ENCODE measurements at places on chromosomes 2 and 18.

DNA sequence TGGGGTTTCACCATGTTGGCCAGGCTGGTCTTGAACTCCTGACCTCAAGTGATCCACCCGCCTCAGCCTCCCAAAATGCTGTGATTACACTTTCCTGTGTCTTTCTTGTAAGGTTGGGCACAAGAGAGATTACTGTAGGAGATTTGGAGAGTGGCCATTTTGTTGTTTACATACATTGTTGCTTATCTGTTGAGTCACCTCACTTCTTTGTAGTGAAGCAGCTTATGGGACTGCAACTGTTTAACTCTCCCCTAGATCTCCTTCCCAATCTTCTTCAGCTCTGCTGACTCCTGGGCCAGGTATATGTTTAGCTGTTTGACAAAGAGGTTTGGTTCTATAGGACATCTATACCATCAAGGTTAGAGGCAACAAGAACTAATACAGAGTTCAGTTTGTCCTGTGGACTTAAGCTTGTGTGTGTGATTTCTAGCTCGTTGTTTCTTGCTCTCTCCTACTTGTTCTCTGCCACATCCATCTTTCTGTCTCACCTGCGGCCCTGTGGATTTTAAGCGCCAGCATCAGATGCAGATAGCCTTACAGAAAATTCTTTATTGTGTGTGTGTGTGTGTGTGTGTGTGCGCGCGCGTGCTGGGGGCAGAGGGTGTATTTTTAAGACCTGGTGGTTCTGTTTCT, 95.4 kb downstream of the HAUS1 start:
- DNase-seq = no peak

GRCh38 chr2:28068088-28068487, 177.6 kb downstream of the BABAM2 start:
- no peak for DNase-seq

DNA sequence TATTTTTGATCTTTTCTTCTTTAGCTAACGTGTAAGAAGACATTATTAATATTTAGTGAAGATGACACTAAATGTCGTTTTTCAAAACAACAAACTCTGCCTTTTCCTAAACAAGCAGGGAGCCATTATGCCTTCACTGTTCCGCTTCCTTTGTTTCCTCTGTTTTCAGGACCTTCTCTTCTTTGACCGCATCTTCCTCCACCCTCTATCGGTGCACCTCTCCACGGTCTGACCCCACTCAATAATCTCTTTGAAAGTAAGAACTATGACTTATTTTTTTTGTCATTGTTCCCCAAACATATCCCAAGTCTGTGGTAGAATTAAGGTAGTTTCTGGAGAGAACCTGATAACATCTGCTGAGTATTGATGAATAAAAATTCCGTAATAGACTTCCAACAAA, 5.8 kb upstream of the SCN1A start:
- no peak for DNase-seq

DNA sequence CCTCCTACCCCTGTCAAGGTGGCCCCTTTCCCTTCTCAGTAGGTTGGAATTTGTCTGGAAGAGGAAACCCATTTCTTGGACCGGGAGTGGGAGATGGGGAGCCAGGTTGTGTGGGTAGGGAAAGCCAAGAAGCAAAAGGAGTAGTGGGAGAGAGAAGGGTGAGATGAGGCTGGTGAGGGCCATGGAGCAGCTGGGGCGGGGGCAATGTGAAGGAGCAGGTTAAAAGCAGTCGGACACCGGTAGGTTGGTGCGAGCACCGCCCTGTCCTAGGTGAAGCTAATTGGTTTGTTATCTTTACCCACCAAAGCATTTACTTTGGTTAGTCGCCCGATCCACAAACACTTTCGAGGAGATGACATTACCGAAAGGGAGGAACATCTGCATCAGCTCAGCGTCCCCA, 306.8 kb downstream of the CELF4 start:
- no peak for DNase-seq

- no peak for DNase-seq
These were observed 35.0 kb downstream of the NEURL3 start for GRCh38 chr2:96470109-96470508.

- DNase-seq = no peak
These were observed 27.4 kb upstream of the NEB start for GRCh38 chr2:151761687-151762086.

DNA sequence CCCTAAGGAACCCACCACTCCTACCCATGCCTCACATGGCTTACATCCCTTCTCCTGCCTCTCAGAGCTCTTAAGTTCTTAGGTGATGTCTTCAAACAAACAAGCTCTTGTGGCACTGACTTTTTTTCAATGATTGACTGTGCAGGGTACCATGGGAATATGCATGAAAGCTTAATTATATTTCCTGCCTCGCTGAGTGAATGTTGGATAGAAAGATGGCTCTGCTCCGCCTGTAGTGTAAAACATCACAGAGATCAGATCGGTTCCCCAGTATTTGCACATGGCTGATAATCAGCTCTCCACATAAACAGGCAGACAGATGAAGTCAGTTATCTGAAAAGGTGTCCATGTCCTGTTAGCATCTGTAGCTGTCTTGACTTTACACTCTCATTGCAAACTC, 820.8 kb downstream of the TDRD15 start:
- no peak for DNase-seq

GRCh38 chr2:205129531-205129930, 552.8 kb upstream of the NRP2 start:
- no peak for DNase-seq

- no peak for DNase-seq
These were observed 21.1 kb downstream of the CRACDL start for GRCh38 chr2:98914713-98915580.

DNA sequence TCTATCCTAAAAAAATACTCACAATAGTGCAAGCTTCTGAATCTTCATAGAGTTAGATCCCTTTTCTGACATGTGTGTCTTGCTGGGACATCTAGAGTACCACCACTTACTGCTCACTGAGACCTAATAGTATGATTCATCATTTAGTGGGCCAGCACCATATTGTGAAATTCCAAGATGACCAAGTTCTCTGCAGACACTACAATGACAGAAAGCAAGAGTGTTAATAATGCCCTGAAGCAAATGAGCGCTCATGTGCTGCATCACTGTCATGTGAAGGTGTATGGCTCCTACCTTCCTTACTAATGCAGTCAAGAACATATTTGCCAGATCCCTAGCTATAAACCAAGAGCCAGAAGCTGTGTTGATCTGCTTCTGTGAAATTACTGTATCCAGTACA, 606.2 kb upstream of the NXPH2 start:
- DNase-seq = no peak

DNA sequence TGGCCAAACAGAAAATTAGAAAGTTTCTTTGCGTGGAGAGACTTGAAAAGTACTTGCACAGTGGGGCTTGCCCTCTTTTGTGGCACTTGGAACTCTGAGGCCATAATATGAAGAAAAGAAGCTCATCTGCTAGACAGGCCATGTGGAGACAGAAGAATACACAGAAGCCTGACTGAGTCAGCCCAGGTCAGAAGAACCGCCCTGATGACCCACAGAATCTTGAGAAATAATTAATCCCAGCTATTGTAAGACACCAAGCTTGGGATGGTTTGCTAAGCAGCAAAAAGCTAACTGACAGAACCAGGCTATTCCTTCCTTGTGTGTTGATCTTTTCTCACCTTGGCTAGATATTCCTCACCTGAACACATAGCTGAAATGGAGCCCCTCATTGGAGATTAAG, 33.7 kb downstream of the G6PC2 start:
- DNase-seq = no peak

GRCh38 chr18:6569813-6570212, 155.1 kb upstream of the L3MBTL4 start:
- DNase-seq = no peak

DNA sequence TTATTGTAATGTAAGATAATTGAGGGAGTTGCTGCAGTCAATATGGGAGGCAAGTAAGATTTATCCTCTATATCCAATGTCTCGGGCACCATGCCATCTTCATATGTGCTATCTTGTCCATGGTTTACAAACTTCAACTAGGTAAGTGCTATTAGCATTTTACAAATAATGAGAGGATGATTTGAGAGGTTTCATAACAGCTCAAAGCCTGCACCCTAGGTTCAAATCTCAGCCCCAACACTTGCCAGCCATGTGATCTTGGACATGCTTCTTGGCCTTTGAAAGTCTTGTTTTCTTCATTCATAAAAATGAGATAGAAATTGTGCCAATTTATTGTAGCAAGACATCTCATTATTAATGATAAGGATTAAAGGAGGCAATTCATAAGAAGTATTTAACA, 108.8 kb downstream of the RND3 start:
- DNase-seq = no peak

DNA sequence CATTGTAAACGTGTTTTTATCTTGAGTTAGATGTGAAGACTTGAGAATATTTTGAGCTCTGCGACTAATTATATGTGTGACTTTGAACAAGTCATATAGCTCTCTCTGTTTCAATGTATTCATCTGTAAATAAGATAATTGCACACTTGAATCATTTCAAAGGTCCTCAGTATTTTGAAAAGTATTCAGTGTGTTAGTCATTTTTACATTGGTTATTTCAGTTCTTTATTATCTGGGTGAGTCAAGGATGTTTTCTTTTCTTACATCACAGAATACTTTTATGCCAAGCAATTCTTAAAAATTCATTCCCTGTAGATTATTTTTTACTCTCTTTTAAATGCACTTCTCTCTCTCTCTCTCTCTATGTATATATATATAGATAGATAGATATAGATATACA, 1098.0 kb upstream of the ZEB2 start:
- DNase-seq = no peak

GRCh38 chr2:118222672-118223421, 134.6 kb downstream of the INSIG2 start:
- no peak for DNase-seq

GRCh38 chr18:9716780-9717563, 8.9 kb downstream of the RAB31 start:
- no peak for DNase-seq

DNA sequence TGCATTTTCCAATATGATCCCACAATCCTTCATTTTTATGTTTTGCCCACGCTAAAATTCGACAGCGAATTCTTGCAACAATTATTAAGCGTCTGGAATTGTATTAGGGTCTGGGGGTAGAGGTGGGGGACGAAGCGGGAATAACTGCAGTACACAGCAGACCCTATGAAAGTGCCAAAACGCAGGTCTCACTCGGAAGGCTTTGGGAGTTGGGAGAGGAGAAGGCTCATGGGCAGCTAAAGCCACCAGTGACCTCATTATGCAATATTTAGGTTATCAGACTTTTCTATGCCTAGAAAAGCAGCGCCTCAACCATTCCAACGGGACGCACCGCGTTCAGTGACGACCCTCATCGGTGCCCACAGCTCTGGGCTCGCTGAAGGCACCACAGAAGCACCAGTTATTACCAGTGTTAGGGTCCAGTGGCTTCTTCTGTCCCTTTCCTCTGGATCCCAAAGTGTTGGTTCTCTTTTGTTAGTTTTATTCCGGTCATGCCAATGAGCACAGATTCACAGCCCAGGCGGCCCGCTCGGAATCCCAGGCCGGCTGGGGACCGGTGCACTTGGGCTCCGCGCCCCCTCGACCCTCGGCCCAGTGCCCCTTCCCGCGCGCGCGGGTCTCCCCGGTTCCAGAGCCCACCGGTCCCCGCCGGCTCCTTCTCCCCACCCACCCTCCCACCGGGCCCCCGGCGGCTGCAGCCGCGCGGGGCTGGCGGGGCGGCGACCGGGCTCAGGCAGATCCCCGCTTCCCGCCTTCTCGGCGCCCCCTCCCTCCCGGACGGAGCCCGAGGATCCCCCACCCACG, 737 bp upstream of the MAPK4 start:
- DNase-seq = no peak

GRCh38 chr2:159209341-159210306, 76.9 kb downstream of the WDSUB1 start:
- no peak for DNase-seq

- DNase-seq = no peak
These were observed 5.5 kb downstream of the SYT4 start for GRCh38 chr18:43271593-43272432.

GRCh38 chr2:23698721-23699579, 228.0 kb downstream of the ATAD2B start:
- DNase-seq = no peak

DNA sequence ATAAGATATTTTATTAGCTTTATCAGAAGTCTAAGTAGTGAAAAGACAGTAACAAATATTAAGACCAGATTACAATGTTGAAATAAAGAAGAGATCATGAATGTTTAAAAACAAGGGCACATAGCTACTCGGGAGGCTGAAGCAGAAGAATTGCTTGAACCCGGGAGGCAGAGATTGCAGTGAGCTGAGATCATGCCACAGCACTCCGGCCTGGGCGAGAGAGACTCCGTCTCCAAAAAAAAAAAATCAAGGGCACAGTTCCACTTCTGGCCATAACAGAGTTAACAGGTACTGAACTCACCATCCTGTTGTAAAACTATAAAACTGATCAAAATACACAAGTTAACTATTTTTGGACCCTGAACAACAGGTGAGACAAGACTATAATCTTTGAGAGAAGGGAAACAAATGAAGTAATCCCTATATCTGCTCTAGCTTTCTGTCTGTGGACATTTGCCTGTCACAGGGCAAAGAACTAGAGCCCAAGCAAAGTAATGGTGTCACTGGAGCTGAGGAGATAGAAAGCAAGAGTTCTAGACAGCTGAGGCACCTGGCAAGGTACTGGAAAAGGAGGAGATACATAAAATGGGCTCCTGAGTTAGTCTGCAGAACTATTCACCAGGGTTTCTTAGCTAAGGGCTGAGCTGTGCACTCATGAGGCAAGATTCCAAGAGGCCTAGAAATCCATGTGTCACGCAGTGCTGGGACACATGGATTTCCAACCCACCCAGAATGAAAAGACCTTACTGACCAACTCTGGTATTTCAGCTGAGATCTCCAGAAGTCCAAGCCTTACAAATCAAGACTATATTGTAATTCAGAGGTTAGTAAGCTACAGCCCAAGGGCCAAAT, 15.2 kb downstream of the MMADHC start:
- no peak for DNase-seq

- no peak for DNase-seq
These were observed 141.7 kb downstream of the CMPK2 start for GRCh38 chr2:6723865-6724604.

GRCh38 chr2:102166189-102166845, 20.5 kb upstream of the IL1RL2 start:
- DNase-seq = no peak

DNA sequence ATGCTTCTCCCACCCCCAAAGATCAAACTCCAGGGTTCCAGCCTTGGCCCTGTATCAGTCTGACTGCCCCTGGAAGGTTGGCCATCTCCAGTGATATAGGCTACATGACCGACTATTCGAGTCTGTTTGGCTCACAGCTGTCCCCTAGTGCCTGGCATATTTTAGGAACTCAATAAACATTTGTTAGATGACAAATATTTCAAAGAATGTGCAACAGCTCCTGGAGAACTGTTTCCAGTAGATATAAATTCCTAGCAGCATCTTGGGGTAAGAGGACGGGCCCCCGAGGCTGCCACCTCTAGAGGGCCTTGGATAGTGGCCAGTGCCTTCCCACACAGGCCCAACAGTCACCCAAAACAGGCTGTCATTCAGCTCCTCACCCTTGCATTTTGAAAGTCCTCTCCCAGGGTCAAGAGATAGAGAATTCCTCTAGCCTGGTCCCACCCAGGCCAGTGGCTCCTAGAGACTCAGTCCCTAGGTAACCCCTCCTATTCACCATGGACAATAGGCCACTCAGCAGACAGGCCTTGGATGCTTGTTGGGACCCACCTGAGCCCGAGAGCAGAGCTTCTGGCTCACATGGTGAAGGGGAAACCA, 45.1 kb upstream of the ATP6V1B1 start:
- no peak for DNase-seq
